CD4-positive, alpha-beta T cell treated with Interleukin-21 for 1 hour (primary cell): ENCODE measurements at places on chromosomes 6 and 20.
A peak's percentile ranks its signal among the peaks of the same experiment; 100 is the strongest.

GRCh38 chr20:31757254-31757653, 18.2 kb downstream of the TPX2 start:
- no peak for DNase-seq

DNA sequence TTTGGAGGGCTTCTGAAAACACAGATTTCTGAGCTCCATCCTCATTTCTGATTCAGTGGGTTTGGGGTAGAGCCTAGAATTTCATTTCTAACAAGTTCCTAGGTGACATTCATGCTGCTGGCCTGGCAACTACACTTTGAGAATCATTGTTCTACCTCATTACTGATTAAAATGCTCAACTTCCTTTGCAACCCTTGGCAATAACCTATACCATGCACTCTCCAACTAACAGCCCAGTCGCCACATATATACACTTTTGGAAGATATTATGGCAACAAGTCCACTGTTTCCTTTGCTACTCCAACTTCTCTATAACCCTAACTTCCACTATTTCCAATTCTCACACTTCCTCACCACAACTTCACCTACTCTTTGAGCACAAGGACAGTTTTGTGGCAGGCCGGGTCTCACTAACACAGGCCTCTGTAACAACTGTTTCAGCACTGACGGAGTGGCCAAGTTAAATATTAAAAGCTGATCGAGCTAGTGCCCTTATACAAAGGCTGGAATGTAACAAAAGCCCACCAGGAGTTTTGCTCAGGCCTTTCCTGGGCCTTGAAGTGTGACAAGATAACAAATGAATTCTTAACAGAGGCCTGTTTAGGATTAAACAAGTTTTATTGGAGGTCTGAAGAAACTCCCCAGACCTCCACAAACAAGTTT, 32.1 kb upstream of the RAB23 start:
- DNase-seq, result no peak

DNA sequence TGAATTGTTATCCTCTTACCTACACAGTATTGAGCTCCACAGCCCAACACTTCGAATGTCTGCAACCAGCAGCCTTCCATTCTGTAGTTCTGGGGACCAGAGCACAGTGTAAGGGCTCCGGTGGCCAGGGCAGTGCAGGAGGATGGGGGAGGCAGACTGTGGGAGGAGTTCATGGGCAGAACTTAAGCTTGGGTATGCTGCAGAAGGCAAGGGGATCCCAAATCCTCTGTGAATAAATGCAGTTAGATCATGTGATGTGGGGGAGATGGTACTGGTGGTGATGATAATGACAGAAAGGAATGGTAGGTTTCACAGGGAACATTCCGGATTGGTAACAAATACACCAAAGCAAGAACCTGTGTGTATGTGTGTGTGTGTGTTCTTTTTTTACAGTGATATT, 26.5 kb upstream of the CNKSR3 start:
- no peak for DNase-seq

- DNase-seq, result peak; percentile 78
Measured at GRCh38 chr6:5174244-5174643, 86.5 kb downstream of the LYRM4 start.
